ENCODE measurements at places on chromosomes 1 and 21.
A peak's percentile ranks its signal among the peaks of the same experiment; 100 is the strongest.

DNA sequence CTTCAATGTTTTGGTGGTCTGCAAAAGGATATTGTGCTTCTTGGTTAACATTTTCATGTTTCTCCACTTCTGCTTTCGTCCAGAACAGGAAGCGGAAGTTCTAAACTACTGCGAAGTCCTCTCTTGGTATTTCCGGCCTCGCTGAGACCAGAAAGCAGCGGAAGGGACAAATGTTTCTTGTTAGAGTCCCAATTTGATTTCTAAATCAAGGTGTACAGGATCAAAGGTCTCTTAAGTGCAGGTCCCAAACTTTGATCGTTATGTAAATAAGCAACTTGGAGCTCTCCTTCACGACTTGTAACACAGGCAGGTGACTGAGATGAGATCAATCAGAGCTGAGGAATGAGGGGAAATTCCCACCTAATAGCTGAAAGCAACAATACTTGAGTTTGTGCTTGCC, 40.1 kb upstream of the HMCN1 start:
- DNase-seq = peak; percentile 38

- DNase-seq = no peak
These were observed 208.4 kb upstream of the CAMK1G start for GRCh38 chr1:209375097-209375496.

- DNase-seq = no peak
These were observed 6.2 kb upstream of the AADACL4 start for GRCh38 chr1:12637693-12638092.

- peak; percentile 11 for DNase-seq
These were observed 910 bp upstream of the RERE start for GRCh38 chr1:8818325-8818775.

DNA sequence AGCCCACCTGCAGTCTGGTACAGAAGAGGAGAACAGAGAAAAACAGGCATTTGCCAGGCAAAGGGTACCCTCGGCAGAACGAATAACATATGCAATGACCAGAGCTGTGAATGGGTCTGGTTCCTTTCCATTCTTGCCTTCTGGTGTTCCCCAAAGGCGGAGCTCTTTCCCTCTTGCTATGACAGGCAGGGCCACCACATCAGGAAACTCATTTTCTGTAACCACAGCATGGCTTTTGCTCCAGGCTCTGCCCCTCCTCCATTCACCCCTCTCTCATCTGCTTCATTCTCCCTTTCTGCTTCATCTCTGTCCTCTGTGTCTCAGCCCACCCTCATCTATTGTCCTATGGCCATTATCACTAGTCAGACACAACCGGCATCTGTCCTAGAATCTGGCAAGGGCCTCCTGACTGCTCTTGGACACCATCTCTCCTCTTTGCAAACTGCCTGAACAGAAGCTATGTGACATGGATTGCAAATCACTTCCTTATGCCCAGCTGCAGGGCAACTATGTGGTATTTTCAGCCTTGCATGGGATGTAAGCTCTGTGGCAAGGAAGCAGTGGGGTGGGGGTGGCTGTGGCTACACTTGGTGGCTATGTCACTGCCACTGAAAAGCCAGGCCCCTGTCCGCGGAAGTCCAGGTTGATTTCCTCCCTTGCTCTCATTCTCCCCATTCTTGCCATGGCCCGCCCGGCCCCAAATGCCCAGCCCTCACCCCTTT, 78.8 kb upstream of the ABCD3 start:
- no peak for DNase-seq

GRCh38 chr1:27823784-27824183, 6.8 kb upstream of the PPP1R8 start:
- DNase-seq = no peak

DNA sequence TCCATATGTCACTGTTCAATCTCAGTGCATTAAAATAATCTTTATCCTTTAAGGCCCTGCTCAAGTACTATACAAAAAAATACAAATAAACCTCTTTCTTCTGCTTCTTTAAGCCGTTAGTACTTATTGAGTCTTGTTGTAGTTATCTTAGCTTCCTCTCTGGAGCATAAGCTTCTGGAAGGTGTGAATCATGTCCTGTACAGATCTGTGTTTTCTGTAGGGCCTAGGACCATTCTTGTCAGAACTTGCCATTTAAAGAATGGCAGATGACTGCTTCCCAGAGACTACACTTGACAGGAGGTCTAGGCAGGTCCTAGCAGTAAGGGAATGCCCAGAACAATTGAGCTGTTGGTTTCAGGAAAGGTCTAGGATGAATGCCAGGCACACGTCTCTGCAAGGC, 12.9 kb downstream of the NEK7 start:
- DNase-seq = no peak

DNA sequence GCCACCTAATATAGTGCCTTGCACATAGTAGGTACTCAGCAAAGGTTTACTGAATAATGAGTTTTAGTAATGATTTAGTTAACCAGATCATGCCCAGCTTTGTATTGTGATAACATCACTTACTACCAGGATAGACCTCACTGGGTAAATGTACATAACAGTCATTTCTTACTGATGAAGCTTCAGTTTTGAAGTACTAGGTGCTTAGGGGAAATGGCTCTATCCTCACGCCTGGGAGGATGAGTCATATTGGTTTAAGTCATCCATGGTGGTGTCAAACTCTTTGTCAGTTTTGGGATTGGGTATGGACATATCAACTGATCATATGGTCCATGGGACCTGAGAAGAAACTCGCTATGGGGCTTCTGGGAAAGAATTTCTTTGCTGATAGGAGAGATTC, 90.6 kb upstream of the USP24 start:
- DNase-seq = no peak
